Activated T-helper 1 cell treated with anti-CD3 and anti-CD28 coated beads, Interleukin-2, amount 50 U/mL, for 16 hours (primary cell): ENCODE measurements at places on chromosomes 3 and 15.

DNA sequence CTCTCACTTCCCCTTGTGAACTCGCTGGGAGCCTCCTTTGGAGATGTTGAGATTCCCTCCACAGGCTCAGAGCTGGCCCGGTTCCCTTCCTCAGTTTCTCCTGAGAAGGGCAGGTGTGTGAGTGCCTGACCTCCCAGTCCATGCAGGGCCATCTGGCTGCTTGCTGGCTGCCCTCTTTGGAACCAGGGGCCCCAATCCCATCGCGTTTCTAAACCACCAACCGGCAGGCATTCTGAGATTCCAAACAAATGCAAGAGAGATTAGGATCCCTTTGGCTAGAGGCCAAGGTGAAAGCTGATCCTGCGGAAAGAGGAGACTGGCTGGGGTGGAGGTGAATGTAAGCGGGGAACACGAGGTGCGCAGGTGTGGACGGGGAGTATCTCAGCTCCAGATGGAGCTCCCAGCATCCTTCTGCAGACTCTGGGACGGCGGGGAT lies 2.9 kb upstream of the PRRT3 start:
- DNase-seq = no peak

DNA sequence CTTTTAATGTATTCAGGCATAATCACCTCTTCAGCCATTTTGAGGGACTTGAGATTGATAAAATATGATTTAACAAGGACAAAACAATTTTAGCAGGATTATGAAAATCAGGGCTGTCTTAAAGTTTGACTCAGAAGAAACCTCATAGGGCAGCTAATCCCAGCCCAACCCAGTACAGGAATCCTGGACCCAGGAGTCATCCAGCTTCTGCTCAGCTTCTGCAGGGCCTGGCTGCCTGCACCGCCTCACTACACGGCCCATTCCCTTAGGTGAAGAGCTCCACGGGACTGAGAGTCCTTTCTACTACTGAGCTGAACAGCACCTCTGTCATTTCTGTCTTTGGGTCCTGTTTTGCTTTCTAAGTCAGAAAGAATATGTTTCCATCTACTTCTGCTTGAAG lies 37.5 kb downstream of the ARHGAP31 start:
- no peak for DNase-seq

- no peak for DNase-seq
Measured at GRCh38 chr3:195247086-195247862, 23.7 kb downstream of the XXYLT1 start.

- DNase-seq = no peak
Measured at GRCh38 chr3:179560791-179561190, 1.9 kb upstream of the ACTL6A start.

- no peak for DNase-seq
Measured at GRCh38 chr15:68316061-68316804, 38.7 kb downstream of the FEM1B start.

DNA sequence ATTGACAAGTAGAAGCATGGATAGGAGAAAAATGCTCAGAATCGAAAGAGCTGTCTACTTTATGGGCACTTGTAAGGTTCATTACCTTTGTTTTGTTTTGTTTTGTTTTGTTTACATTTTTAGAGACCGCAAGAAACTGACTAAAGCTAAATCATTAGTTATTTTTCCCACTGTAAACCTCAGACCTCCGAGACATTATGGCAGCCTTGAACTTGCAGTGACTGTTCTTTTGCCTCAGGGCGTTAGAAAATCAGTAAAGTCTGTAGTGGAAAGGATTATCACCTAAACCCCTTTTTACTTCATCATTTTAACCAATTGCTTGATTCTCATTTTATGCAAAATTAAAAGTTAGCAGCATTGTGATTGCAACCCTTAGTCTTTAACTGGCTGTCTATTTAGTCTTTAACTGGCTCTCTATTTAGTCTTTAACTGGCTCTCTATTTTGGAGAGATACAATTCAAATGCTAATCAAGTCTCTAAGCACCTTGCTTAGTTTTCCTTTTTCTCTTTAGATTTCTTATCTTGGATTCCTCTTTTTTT lies 383.3 kb upstream of the ROBO2 start:
- no peak for DNase-seq

DNA sequence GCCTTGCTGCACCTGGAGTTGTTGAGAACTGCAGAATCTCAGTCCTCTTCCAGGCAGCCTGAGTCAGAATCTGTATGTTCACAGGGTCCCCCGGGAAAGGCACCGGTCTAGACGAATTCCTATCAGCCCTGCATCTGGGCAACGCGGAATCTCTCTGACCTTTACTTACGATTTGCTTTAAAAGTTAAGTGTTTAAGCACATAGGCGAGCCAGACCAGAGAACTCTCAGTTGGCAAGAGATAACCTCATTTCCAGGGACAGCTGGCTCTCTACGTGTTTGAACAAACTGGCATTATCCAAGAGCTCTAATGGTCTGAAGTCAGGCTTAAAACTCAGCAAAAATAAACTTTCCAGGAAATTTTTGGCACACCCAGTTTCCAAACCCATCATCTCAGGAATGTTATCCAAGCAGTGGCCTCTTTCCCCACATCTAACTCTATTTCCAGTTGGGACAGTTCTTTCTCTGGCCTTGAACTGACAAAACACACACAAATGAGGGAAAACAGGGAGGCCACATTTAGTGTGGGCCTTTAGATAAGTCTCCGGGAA lies 53.4 kb downstream of the HES1 start:
- DNase-seq = no peak

DNA sequence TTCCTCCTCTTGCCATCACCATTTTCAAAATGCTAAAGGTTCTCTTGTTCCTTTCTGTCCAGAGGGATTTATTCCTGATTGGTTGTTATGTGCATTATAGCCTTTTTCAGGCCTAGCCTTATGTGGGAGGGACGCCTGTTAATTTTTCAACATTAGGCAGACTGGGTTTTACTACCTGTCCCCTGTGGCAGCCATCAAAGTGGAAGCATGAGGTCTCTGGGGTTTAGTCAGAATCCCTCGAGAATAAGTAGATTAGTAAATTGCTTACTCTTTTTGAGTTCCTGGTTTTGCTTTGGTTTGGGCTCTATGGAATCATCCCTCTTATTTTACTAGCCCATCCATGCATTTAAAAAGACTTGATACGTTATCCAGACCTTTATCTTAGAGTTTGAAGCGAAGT lies 32.4 kb downstream of the PAK2 start:
- DNase-seq = no peak

DNA sequence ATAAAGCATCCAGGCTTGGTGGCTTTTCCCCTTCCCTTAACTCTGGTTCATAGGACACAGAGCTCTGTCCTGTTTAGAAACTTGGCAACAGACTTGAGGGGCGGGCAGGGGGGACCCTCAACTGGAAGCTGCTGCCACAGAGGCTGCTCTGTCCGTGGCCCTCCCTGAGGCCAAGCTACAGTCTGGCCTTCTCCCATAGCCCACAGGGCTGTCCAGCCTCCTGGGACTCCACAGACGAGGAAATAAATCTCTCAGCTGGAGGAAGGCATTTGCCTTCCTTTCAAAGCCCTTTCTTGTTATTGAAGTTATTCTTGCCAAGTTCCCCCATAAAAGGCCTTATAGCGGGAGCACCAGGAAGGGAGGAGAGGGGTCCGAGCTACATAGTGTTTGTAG lies 248.8 kb upstream of the TPM1 start:
- DNase-seq = no peak

- no peak for DNase-seq
Measured at GRCh38 chr3:102974333-102974732, 539.5 kb downstream of the ZPLD1 start.

DNA sequence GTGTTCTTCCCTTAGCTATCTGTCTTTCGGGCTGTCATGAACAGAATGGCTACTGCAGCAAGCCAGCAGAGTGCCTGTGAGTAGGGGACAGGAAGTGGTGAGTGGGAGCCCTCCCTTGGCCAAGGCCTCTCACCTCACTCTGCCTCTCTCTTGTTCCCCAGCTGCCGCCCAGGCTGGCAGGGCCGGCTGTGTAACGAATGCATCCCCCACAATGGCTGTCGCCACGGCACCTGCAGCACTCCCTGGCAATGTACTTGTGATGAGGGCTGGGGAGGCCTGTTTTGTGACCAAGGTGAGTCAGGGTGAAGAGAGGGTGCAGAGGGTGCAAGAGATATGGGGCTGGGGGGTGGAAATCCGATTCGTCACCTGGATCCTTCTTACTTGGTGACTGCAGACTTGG lies 3.0 kb downstream of the DLL4 start:
- no peak for DNase-seq
